ENCODE measurements at places on chromosomes 1 and 21. TPM values are rescaled to one million over a fixed set of nuclear protein-coding genes. Genes with fewer than 3 reads are reported as not detected.

DNA sequence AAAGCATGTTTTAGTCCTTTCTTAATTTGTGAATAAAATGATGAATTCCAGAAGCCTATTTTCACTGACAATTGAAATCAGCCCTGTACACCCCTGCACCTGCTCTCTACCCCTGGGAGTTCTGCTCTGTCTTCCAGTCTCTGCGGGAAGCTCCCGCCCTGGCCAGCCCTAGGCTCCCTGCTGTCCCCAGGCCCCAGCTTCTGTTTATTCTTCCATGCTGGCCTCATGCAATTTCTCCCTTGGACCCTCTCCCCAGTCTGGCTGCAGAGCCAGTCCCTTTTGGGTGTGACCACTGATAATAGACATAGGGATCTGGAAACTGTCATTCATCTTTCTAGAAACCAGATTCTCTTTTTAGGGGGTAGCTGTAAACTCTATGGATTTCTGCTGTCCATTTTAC is 258.6 kb downstream of the GRIK3 start:
- DNase-seq: no peak

Gene PSEN2
- 14.0 TPM for total RNA-seq

Gene SRGAP2C
- total RNA-seq: 20.9 TPM

DNA sequence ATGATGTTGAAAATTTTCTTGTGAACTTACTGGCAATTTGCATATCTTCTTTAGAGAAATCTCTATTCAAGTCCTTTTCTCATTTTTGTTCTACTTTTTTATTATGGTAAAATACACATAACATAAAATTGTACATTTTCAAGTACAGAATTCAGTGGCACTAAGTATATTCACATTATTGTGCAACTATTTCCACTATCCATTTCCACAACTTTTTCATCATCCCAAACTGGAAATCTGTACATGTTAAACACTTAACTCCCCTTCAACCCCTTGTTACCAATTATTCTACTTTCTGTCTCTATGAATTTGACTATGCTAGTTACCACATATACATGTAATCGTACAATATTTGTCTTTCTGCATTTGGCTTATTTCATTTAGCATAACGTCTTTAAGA is 19.4 kb downstream of the EPS15 start:
- no peak for DNase-seq

DNA sequence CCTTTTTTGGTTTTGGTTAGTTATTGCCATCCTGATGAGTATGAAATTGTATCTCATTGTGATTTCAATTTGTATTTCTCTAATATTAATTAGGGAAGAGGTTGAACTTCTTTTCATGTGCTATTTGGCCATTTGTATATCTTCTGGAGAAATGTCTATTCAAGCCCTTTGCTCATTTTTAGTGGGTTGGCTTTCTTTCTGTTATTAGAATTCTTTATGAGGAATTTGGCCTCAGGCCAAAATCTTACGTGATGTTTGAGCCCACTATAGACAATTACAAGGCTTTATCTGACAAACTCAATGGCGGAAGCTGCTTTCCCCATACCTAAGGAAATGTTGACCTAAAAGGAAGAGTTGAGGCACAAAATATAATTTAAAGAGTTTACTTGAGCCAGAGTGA is 32.9 kb downstream of the IVNS1ABP start:
- DNase-seq: no peak
